Activated naive CD8-positive, alpha-beta T cell treated with anti-CD3 and anti-CD28 coated beads, Interleukin-2, amount 10 ng/mL, durations not matched to agents 7 days and 5 days (primary cell): ENCODE measurements at places on chromosomes 11 and 22.

DNA sequence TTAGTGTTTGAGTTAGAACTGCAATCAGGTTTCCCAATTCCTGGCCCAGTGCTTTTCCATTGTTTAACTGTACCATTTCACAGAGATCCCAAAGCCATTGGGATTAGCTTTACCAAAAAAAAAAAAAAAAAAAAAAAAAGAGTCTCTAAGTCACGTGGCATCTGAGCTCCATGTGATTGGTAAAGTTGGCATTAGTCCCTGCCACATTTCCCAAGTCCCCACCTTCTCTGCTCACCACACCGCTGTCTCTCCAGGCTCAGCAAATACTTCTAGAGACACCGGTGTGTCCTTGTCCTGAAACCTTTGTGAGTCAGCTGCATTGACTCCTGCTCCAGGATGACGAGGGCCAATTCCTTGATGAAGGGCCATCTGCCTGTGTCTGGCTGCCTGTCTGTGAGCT is 305.3 kb downstream of the KIRREL3 start:
- peaks cover 4% of the 10 kb centered on the region for H3K27me3 ChIP-seq
- H3K4me3 ChIP-seq = no peak overlapping the region
- H3K27ac ChIP-seq = no peak overlapping the region

DNA sequence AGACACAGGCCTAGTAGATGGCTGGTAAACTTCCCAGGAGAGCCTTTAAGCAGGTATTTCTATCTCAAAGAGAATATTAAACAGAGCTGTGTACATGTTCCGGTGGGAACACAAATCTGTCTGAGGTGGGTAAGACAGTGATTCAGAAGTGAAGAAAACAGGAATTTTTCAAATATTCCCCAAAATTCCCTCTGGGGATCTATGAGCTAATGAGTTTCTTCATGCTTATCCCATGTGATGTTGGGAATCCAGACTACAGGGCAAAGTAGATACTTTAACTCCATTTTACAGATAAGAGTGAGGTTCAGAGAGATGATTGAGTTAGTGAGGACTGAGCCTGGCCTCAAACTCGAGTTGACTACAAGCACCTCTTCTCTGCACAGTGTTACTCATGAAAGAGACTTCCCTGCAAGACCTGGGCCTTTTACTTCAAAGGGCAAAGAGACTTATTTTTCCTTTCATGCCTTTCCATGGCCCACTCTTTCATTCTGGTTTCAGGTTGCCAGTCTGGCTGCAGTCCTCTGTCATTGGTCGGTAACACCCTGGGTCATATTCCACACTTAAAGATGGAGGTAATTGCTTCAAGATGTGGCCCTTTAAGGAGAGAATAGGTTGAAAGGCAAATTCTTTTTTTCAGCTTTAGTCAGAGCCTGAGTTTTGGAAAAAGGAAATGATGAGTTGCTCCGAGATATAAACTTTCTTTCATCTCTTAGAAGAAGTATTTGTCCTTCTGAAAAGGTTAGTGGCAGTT is 70.1 kb downstream of the CYB5R2 start:
- H3K27me3 ChIP-seq = no peaks in the 10 kb centered on the region
- no peak overlapping the region for H3K27ac ChIP-seq
- no peak for DNase-seq
- H3K4me1 ChIP-seq = peaks cover 8% of the 10 kb centered on the region
- no peak overlapping the region for H3K4me3 ChIP-seq

GRCh38 chr22:23193196-23193827 is 13.0 kb downstream of the BCR start:
- no peak overlapping the region for H3K4me3 ChIP-seq
- H3K4me1 ChIP-seq = no peaks in the 10 kb centered on the region
- no peak overlapping the region for H3K27ac ChIP-seq
- no peaks in the 10 kb centered on the region for H3K36me3 ChIP-seq

GRCh38 chr22:49544286-49544685 is 283.4 kb downstream of the BRD1 start:
- no peak overlapping the region for H3K27ac ChIP-seq
- H3K27me3 ChIP-seq = no peaks in the 10 kb centered on the region
- no peak for DNase-seq
- H3K36me3 ChIP-seq = no peaks in the 10 kb centered on the region
- no peak overlapping the region for H3K4me3 ChIP-seq

DNA sequence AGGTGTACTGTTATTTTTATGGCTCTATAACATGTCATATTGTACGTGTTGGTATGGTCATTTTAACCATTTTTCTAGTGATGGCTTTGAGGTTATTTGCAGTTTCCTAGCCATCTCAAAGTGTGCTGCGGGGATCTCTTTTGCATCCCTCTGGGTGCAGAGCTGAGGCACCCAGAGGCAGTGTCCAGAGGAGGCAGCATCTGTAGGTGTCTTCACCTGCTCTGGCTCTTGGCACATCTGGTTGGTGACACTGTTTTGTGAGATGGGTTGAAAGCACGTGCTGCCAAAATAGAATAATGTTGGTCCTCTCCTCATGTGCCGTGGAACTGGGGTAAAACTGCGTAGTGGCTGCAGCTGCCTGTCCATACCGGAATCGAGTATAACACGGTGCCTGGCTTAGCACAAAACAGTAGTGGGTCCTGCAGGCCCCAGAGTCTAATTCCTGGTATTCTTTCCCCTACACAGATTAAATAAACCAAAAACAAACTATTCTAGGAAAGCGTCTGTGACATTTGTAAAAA is 12.9 kb downstream of the NEAT1 start:
- H3K4me3 ChIP-seq = no peak overlapping the region
- H3K27me3 ChIP-seq = no peaks in the 10 kb centered on the region
- DNase-seq = peak; percentile 17
- no peak overlapping the region for H3K27ac ChIP-seq

DNA sequence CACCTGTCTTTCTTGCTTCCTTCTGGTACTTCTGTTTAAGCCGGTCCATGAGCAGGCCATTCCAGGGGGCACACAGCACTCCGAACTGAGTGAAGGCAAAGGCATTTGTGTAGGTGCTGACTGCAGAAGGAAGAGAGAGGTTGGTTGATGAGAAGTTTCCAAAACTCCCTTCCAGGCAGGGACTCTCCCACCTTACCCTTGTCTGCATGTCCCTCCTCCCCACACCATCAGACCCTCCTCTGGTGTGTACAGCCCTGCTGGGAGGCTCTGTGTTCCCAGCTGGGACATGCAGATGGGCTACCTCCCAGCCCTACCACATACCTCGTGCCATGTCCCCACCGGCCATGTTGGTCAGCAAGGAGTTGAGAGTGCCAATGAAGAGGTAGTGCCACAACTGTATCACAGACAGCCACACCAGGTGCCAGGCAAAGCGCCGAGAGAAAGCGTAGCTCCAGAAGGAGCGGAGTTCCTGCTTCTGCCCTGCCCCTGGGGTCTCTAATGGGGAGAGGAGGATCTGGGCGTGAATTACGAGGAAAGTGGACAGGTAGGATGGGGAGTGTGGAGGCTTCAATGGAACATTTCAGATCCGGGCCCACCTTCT is 12.2 kb downstream of the SLC43A3 start:
- peaks cover 63% of the 10 kb centered on the region for H3K36me3 ChIP-seq
- no peaks in the 10 kb centered on the region for H3K27me3 ChIP-seq
- no peak overlapping the region for H3K27ac ChIP-seq
- H3K4me3 ChIP-seq = no peak overlapping the region
- DNase-seq = no peak
- peaks cover 21% of the 10 kb centered on the region for H3K4me1 ChIP-seq
